ENCODE measurements at places on chromosomes 3 and 15.

DNA sequence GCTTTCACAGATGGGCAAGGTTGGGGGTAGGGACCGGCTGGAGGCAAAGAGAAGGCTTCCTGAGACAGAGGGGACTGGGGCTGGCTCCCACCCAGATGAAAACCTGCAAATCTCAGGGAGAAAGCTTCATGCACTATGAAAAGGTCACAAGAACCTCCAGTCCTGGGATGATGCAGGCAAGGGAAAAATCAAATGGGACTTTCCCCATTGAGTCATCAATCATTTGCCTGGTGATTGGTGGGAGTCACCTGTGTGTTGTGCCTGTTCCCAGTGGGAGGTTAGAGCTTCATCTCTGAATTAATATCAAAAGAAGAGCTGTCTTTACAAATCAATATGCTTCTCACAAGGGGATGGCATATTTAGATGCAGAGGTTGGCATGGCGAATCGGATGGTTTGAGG is 49.9 kb downstream of the CACNA1D start:
- DNase-seq: no peak

GRCh38 chr15:76337059-76337695 is 604 bp downstream of the ISL2 start:
- no peak for DNase-seq

GRCh38 chr3:196390116-196390515 is 42.1 kb downstream of the UBXN7 start:
- DNase-seq: no peak

DNA sequence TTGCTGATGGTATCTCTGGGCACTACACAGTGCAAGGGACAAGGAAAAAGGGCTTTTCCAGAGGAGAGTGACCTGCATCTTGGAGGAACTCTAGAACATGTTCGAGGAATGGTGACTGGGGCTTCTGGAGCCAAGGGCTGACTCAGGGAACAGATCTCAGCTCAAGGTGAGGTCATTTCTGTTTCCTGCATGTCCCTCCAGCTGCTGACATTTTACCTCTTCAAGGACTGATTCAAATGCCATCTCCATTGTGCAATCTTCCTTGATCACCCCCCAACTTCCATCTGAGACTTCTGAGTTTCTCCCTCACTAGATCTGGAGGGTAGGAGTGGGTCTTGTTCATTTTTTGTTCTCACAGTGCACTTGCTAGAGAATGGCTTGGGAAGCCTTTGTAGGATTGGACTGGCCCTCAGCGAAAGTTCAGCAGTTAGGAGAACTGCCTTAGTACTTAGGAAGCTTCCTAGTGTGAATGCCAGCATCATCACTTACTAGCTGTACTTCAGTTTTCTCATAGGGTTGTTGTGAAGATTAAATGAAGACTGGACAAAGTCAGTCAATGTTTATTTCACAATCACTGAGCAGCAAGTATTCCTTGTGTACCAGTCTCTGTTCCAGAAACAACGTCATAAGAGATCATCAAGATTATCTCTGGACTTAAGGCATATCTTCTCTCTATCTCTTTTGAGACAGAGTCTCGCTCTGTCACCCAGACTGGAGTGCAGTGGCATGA is 2.6 kb upstream of the IDH3A start:
- DNase-seq: no peak

GRCh38 chr3:137052298-137052697 is 94.5 kb downstream of the IL20RB start:
- DNase-seq: no peak
